AG04450 (cell line): ENCODE measurements at places on chromosomes 1 and 21.

GRCh38 chr21:45030682-45031570 is 43.5 kb upstream of the ADARB1 start:
- DNase-seq, result no peak

DNA sequence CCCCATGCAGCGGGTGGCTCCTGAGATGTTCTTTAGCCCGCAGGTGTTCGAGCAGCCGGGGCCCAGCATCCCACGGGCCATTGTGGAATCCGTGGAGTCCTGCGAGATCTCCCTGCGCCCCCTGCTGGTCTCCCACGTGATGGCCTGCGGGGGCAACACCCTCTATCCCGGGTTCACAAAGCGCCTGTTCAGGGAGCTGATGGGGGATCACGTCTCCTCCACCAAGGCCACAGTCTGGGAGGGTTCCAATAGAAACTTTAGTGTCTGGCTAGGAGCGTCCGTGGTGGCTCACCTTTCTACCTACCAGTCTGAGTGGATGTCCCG is 71.0 kb downstream of the ACTL8 start:
- no peak for DNase-seq

- no peak for DNase-seq
These were observed 297.6 kb upstream of the ADGRL4 start for GRCh38 chr1:79304131-79304530.

DNA sequence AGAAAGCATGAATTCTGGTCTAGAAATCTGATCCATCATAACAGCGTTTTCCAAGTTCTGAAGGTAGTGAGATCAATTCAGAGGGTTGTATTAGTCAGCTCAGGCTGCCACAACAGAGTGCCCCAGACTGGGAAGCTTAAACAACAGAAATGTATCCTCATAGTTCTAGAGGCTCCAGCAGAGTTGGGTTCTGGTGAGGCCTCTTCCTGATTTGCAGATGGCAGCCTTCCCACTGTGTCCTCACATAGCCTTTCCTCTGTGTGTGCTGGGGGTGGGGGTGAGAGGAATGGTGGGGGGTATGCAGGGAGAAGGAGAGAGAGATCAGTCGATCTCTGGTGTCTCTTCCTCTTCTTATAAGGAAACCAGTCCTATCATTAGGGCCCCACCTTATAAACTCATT is 15.1 kb downstream of the ZBTB8B start:
- no peak for DNase-seq

GRCh38 chr21:45250914-45251634 is 36.6 kb downstream of the POFUT2 start:
- DNase-seq, result no peak

DNA sequence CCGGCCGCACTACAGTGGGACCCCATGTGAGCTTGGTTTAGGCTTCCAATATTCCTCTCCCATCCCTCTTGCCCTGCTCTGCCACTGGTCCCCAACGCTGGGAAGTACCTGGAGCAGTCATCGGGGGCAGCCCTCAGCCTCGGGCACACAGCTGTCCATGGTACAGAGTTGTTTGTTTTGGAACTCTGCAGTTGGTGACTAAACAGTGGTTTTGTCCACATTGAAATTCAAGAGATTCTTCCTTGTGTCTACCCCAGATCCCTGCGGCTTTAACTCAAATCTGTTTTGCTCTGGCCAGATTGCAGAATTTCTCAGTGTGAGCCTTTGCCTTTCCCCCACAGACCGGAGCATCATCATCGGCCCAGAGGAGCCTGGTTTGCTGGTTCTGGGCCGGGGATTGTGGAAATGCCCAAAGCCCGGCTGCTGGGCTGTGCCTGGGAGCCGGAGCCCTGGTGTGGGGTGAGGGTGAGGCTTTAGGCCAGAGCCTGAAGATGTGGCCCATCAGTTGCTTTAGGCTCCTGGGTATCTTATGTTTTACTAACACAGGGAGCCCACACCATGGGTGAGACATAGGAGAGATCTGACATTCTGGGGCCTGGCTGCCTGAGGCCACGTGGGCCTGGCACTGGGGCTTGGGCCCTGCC is 93.2 kb downstream of the ARHGEF10L start:
- DNase-seq, result no peak

GRCh38 chr1:91747666-91748065 is 138.3 kb downstream of the TGFBR3 start:
- no peak for DNase-seq

- no peak for DNase-seq
These were observed 26.2 kb upstream of the C1orf105 start for GRCh38 chr1:172394141-172394751.

GRCh38 chr1:3548156-3548893 is 63.0 kb downstream of the MEGF6 start:
- peak; percentile 24 for DNase-seq

- no peak for DNase-seq
These were observed 56.1 kb upstream of the CAMK1G start for GRCh38 chr1:209527372-209527771.

DNA sequence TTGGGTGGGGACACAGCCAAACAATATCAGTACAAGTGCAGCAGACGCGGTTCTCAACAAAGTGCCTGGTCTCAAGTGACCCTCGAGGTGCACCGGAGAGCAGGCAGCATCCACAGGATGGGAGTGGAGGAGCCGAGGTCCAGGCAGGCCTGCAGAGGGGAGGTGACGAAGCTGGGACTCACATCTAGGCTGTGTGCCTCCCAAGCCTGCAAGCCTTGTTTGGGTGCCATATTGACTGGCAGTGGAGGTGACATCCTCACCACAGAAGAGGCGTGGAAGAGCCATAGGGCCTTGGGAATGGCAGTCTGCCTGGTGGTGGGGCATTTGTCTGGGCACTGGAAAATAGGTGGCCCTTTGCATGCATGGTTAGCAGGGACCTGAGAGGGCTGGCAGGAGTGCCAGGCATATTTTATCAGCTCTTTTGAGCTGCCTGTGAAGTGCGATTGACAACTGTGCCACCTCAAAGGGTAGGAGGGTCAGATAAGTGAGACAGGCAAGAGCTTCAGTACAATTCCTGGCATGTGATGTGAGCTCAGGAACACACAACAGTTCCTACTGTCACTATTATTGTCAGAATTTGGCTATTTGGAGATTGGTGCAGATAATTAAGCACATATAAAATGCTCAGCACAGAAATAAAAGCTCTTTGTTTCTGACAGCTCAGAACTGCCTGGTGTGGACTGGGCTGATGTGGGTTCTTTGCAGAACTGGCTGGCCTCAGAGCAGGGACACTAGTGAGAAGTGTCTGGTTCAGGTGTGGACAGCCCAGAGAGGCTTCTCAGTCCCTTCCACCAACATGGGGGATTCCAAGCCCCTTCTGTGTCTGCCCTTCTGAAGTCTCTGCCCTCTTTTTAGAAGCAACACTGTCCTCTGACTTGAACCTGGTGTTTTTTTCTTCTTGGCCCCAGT is 347.6 kb upstream of the AJAP1 start:
- DNase-seq, result no peak

GRCh38 chr1:58714544-58714943 is 14.7 kb upstream of the MYSM1 start:
- DNase-seq, result no peak

GRCh38 chr1:12503709-12504108 is 114.3 kb downstream of the DHRS3 start:
- no peak for DNase-seq

DNA sequence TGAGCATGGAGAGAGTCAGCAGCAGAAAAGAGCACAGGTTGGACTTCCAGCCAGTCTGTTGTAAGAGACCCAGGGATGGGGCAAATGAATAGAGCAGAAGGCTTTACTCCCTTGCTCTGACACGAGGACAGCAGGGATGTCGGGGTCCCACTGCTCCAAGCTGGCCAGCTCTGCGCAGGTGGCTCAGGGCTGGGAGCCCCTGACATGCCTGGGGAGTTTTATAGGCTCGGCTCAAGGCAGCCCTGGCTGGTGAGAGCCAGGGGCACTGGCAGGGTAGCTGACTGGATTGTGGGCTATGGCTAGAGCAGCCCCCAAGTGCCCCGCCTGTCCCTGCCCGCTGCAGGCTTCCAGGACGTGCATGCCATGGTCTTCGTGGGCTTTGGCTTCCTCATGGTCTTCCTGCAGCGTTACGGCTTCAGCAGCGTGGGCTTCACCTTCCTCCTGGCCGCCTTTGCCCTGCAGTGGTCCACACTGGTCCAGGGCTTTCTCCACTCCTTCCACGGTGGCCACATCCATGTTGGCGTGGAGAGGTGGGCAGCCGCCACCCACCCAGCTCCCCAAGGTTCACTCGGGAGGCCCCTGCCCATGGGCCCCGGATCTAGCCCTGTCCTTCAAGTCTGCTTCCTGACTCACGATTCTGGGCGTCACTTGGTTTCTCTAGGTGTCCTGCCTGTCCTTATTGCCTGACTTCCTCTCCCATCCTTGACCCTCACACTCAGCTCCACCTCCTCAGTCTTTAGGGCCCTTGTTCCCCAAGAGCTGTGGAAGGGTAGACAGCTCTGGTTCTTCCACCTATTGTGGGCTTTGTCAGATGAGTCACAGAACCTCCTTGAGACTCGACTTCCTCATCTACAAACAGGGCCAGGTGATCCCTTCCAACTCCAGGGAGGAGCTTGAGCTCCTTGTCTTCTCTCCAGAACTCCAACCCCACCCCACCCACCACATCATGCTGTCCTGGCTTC is 8.2 kb downstream of the RHBG start:
- no peak for DNase-seq

- DNase-seq, result no peak
These were observed 32.6 kb downstream of the TOMM20 start for GRCh38 chr1:235095938-235096562.

GRCh38 chr1:153608742-153609584 is 4.0 kb downstream of the S100A16 start:
- no peak for DNase-seq

DNA sequence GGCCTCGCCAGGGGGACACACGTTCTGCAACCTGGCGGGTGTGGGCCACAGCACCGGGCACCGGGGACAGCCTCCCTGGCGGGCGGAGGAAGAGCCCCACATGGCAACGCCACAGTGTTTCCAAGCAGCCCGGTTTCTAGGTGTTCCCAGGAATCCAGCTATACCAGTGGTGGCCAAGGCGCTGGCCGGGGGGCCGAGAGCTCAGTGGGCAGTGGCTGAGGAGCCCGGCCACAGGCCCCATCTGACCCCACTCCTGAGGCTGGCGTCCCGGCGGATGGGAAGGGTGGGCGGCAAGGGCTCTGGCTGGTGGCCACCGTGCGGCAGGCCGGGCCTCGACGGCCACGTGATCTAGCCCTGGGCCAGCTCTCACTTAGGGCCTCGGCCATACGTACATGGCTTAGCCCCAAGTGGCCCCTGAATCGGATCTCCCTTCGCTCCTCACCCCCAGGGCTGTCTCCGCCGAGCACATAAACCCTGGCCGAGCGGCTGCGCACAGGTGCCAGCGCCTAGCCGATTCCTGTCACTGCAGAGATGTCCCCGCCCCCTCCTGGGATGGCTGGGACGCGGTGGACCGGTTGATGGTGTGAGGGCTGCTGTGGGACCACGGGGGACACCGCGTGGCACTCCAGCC is 68.7 kb downstream of the MORN1 start:
- no peak for DNase-seq

DNA sequence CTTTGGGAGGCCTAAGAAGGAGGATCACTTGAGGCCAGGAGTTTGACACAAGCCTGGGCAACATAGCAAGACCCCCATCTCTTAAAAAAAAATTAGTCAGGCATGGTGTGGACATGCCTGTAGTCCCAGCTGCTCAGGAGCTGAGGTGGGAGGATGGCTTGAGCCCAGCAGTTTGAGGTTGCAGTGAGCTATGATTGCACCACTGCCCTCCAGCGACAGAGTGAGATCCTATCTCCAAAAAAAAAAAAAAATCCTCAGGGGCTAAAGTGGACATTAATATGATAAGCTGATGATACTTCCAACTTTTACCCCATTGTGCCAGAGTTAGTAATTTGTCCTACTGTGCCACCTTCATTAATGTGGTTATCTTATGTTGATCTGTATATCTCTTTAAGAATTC is 327.8 kb upstream of the FMN2 start:
- DNase-seq, result no peak

DNA sequence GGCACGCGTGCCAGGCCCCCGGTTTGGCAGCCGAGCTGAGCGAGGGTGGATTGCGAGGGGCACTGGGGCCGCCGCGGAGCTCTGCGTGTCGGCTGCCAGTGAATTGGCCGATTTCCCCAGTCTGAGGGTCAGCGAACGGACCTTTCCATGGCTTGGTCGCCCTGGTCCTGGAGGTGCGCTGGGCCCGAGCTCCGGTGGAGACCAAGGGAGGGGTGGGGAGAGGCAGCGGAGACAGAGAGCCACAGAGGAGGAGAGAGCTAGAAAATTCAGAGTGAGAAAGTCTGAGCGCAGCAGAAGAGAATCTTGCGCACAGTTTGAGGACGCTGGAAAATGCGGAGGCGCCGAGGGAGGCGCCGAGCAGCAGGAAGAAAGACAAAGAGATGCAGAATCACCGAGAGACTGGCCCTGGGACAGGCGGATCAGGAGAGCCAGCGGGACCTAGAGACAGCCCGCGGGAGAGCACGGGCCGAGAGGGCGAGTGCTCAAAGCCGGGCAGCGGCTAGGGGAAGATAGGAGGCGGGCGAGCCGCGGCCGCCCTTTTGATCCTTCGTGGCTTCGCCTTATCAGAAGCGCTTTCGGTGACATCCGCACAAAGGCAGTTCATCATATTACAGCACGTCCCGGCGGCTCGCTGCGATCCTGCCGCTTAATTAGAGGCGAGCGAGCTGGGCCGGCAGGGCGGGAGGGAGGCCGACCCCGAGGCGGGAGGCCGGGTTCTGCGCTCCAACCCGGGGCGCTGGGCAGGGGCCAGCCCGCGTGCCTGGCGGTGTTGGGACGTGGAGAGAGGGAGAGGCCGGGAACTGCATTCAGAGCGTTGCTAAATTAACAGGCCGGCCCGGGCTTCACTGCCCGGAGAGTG is 12.7 kb downstream of the PAX7 start:
- DNase-seq, result no peak

- no peak for DNase-seq
These were observed 1.6 kb upstream of the PADI4 start for GRCh38 chr1:17306407-17306806.
